Lower lobe of right lung (tissue), 2 donors: ENCODE measurements at places on chromosomes 3 and 15. TPM values are rescaled to one million over a fixed set of nuclear protein-coding genes. Genes with fewer than 3 reads are reported as not detected.

Gene TRH
- not detected for total RNA-seq

Gene CTXND1
- 1.8 TPM for total RNA-seq

Gene SLC25A20
- 29.0 TPM for total RNA-seq

Gene CKMT1A
- 0.80 TPM for total RNA-seq

Gene IMPG2
- total RNA-seq = 0.21 TPM

- no peak overlapping the region for H3K27ac ChIP-seq
- no peak for DNase-seq
- H3K36me3 ChIP-seq = peaks cover 20% of the 10 kb centered on the region
- H3K4me1 ChIP-seq = no peaks in the 10 kb centered on the region
- H3K4me3 ChIP-seq = no peak overlapping the region
These were observed 74.3 kb downstream of the LARS2 start for GRCh38 chr3:45462522-45463265.

GRCh38 chr15:90750186-90750585 is 33.0 kb downstream of the BLM start:
- H3K36me3 ChIP-seq = no peaks in the 10 kb centered on the region
- no peak for DNase-seq
- no peak overlapping the region for H3K27ac ChIP-seq
- H3K4me1 ChIP-seq = no peaks in the 10 kb centered on the region
- no peak overlapping the region for H3K4me3 ChIP-seq

DNA sequence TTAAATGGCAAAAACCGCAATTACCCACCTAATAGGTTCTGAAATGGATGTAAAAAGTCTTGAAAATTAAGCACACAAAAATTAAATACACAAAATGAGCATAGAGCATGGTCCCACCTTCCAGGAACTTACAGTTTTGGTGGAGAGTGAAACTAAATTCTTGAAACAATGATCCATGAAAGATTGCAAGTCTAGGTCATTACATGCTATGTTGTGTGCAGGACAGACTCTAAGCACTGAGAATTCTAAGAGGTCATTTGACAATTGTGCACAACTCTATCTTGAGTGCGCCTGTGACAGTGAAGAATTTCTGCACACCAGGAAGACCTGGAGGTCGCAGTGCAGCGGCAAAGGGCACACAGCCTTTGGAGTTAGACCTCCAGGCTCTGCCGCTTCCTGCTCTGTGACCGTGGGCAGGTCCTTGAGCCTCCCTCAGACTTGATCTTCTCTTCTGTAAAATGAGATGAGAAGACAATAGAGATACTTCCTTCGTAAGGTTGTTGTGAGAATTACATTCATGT is 153.3 kb upstream of the TPM1 start:
- no peak for DNase-seq
- no peaks in the 10 kb centered on the region for H3K4me1 ChIP-seq
- no peak overlapping the region for H3K4me3 ChIP-seq
- no peaks in the 10 kb centered on the region for H3K27me3 ChIP-seq
